ENCODE measurements at places on chromosomes 5 and 9.

DNA sequence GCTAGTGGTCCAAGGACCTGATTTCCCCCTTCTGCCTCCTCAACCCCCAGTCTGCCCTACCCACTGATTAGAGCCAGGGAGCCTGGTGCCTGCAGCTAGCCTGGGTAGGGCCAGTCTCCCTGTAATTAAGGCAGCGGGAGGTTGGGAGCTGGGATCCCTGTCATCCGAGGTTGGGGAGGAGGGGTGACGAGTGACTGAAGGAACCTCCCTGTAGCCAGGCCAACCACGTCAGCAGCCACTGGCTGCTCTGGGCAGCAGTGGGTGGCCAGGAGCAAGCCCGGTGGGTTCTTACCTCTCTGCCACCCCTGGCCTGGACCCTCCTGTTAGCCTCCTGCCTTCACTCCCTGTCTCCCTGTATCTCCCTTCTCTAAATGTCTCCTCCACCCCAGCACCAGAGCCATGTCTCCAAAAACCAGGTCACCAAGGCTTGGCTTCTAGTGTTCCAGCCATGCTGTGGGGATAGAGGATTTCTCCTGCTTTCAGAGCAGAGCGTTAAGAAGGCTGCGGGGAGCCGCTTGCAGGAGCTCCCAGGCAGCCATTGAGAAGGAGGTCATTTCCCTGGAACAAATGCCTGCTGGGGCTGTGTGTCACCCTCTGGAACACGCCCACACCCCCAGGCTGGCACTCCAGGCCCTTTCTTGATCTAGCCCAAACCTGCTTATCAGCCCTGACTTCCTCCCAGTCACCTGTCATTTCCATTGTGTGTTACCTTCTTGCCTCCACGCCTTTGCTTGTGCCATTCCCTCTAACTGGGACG lies 65.0 kb upstream of the GGTA1 start:
- DNase-seq = no peak

DNA sequence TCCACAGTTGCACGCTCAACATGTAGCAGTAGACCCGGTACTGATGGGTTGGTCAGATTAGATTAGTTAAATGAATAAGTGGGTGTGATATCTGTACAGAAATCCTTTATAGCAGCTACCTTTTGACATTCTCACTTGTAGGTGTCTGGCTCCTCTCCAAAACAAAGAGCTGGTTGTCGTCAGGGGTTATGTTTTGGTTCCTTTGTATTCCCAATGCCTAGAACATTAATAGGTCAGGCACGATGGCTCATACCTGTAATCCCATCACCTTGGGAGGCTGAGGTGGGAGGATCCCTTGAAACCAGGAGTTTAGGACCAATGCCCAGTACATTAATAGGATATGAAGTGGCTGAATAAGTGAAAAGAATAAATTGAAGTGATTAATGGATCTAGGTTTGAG lies 182.1 kb downstream of the SNCAIP start:
- peak; percentile 26 for DNase-seq

GRCh38 chr5:180112181-180112861 lies 40.8 kb upstream of the RNF130 start:
- no peak for DNase-seq

DNA sequence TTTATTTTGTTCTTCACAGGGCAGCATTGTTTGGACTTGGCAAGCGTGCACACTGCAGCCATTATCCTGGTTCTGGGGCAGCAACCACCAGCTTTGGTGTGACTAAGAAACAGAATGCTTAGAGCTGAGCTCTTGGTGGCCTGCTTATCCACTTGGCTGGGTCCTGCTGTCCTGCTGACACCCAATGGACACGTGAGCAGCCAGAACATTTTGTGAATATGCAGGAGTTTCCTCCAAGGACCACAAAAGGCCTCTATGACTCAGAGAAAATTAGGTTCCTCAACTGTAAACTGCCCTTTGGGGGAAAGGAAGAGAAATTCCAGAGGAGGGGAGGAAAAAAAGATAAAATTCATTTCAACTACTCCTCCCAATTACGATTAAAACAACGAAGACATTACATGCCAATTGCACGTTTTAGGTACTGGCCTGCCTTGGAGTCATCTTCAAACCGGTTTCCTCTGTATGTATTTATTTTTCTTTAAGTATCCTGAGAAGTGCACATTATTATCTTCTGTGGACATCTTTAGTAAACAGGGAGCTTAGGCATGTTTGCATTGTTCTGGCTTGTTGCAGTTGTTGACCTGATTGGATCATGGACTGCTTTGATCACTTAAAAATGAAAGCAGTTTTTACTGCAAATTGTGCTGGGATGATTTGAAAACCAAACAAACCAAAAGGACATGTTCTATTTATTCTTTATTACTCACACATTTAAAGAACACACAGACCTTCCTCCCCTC lies 82.3 kb upstream of the TLE4 start:
- DNase-seq = no peak

DNA sequence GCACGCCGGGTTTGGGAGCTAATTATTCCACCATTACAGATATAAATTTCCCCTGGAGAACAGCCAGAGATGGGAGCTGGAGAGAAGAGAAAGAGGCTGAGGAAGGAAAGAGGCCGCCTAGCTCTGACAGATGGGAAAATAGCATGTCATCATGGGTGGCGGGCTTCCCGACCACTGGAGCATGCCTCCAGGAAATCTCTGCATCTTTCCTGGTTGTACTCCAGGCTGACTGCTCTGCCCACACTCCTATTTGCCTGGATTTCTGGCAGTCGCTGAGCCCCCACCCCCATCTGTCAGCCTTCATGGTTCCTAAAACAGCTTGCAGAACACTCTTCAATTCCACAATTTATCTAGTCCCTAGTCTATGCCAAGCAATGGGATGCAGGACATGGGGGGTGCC lies 14.3 kb upstream of the GABRP start:
- DNase-seq = no peak

DNA sequence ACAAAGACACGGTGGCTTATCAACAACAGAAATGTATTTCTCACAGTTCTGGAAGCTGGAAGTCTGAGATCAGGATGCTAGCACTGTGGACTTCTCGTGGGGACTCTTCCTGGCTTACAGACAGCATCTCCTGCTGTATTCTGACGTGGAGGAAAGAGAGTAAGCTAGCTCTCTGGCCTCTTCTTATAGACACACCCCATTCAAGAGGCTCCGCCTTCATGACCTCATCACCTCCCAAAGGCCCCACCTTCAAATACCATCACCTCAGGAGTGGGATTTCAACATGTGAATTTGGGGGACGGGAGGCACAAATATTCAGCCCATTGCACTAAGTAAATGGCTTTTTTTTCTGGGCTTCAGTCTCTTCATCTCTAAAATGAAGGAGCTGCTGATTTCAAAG lies 27.6 kb downstream of the KCNMB1 start:
- no peak for DNase-seq

- DNase-seq = no peak
Measured at GRCh38 chr9:2039294-2040180, 24.4 kb downstream of the SMARCA2 start.

GRCh38 chr5:136202469-136203205 lies 9.7 kb upstream of the SMIM32 start:
- peak; percentile 4 for DNase-seq

DNA sequence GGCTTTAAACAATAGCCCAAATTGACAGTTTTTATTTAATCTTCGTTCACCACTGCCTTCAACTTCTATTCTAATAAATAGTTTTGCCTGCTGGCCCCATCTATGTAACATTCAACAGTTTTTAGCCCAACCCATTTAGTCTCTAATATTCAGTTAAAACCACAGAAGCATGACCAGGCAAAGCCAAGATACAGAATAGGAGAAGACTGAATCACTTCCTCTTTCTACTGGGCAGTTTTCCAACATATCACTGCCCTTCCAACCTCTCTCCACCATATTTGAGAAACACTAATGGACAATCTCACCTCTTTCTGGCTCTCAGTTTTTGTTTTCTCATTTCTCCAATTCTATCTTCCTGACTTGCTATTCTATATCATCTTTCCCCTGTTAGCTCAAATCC lies 352.9 kb downstream of the DNAH5 start:
- no peak for DNase-seq

DNA sequence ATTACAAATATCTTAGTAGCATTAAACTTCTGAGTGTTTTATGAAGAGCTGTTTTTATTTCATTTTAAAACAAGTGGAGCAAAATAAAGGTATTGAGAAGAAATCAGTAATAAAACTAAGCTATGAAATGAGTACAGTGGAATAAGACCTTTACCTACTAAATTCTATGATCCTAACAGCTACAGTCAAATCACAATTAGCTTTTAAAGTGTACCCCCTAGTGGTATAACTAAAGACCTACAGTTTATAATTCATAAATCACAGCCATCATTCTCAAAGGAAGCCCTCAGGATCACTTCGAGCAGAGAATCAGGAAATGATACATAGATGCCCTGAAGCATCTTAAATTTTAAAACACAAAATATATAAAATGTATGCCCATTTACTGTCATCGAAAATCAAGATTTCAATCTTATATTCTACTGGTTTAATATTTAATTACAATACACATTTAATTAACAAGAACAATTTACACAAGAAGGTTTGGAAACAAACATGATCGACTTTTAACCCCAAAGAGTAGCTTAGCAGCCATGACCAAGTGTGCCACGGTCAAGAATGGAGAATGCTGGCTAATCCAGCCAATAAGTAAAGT lies 12.3 kb downstream of the CCNH start:
- peak; percentile 20 for DNase-seq

DNA sequence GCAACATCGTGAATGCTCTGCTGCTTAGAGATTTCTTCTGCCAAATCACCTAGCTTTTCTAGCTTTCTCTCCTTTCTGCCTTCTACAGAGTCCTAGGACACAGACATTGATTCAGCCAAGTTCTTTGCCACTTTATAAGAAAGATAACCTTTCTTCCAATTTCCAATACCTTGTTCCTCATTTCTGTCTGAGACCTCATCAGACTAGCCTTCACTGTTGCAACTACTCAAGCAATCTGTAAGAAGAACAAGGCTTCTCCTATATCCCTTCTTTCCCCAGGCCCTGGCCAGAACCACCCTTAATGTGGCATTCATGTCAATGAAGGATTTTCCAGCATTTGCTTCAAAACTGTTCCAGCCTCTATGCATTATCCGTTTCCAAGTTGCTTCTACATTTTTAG lies 24.3 kb downstream of the FBXO10 start:
- DNase-seq = no peak

- DNase-seq = no peak
Measured at GRCh38 chr5:117947121-117947520, 1041.2 kb downstream of the DTWD2 start.

GRCh38 chr9:68538200-68538599 lies 2.5 kb downstream of the TMEM252 start:
- DNase-seq = no peak

- DNase-seq = no peak
Measured at GRCh38 chr5:179431221-179431824, 86.1 kb upstream of the ADAMTS2 start.

- no peak for DNase-seq
Measured at GRCh38 chr9:135083831-135084230, 3.6 kb upstream of the OLFM1 start.

GRCh38 chr5:174834081-174834480 lies 109.7 kb downstream of the MSX2 start:
- no peak for DNase-seq

GRCh38 chr9:1222511-1222910 lies 172.4 kb downstream of the DMRT2 start:
- DNase-seq = no peak

GRCh38 chr9:36878986-36879982 lies 154.8 kb downstream of the PAX5 start:
- DNase-seq = no peak

GRCh38 chr9:13478160-13478559 lies 198.7 kb upstream of the MPDZ start:
- no peak for DNase-seq

DNA sequence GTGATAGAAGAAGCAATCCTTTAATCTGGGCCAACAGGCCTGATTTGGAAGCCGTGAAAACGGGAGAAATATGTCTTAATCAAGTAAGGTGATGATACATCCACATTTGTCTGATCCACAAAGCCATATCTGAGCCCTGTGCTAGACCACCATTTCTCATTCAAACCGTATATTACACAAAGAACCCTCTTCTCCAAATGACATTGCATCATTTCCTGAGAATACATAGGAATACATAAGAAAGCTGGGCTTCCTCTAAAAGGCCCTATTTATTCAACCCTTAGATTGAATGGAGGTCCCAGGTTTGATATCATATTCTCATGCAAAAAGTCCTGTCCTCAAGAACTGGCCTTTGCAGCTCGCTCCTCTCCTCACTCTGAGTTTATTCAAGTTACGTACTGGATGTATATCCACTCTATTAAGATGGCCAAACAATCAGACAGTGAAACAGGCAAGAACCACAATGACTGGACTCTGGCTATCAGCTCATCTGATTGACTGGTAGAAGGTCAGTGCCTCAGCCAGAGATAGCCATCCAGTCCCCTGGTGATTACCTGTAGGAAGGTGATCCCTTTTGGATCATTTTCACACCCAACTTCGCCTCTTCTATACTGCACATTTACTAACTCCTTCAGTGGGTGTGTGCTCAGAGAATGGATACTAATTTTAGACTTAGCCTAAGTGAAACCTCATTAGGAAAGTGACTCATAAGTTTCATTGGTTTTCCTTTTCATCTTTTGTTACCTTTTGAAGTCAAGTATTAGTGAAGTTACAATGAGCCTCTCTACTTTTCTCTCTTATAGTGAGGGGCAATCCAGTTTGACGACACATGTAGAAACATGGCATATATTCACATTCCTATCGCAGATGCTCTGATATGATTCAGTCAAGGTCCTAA lies 167.6 kb upstream of the WWC1 start:
- no peak for DNase-seq

- DNase-seq = no peak
Measured at GRCh38 chr5:4831325-4831724, 308.8 kb upstream of the ADAMTS16 start.
